Stimulated activated CD4-positive, alpha-beta T cell treated with anti-CD3 and anti-CD28 coated beads, TNF-alpha, amount 100 ng/mL, for 4 hours (primary cell): ENCODE measurements at places on chromosomes 6 and 20.

DNA sequence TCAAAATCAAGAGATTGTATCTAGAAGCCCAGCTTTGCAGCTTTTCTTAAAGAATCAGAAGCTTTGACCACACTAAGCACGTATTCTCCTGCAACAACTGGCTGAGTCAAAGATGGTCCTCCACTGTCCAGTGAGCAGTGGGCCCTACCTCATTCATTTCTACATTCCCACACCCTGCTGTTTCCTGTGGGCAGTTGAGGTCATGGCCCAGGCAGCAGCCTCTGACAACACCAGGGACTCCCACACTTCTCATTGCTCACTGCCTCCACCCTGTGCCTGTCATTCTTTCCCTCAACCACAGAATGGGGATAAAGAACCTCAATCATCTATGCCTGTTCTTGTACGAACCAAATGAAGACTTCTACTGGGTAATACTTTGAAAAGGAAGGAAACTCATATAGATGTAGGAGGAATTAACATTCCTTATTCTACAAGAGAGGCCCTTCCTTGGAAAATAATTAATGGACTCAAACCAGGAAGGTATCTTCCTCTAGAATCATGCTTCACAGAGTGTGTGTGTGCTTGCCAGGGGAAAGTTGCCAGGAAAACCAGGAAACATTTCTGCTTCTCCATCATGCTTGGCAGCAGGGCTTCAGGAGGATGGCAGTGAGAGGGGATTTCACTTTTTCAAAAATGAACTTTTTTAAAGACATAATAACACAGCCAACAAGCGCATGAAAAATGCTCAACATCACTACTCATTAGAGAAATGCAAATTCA, 191.7 kb upstream of the RIN2 start:
- no peak for DNase-seq

GRCh38 chr6:158496700-158497099, 63.2 kb upstream of the TMEM181 start:
- DNase-seq, result no peak

GRCh38 chr6:127464161-127464880, 5.1 kb upstream of the KIAA0408 start:
- no peak for DNase-seq

- DNase-seq, result no peak
Observed at GRCh38 chr20:47956268-47956995, 171.2 kb upstream of the SULF2 start.

GRCh38 chr20:59664421-59664941, 60.1 kb downstream of the PHACTR3 start:
- DNase-seq, result no peak

GRCh38 chr6:79463621-79464050, 73.6 kb downstream of the LCA5 start:
- DNase-seq, result no peak

GRCh38 chr20:48008850-48009515, 223.7 kb upstream of the SULF2 start:
- no peak for DNase-seq
